ENCODE measurements at places on chromosomes 4 and X.

GRCh38 chrX:39491548-39492297, 606.0 kb downstream of the BCOR start:
- no peak for DNase-seq

GRCh38 chrX:113275804-113276203, 435.2 kb upstream of the AMOT start:
- DNase-seq, result no peak

DNA sequence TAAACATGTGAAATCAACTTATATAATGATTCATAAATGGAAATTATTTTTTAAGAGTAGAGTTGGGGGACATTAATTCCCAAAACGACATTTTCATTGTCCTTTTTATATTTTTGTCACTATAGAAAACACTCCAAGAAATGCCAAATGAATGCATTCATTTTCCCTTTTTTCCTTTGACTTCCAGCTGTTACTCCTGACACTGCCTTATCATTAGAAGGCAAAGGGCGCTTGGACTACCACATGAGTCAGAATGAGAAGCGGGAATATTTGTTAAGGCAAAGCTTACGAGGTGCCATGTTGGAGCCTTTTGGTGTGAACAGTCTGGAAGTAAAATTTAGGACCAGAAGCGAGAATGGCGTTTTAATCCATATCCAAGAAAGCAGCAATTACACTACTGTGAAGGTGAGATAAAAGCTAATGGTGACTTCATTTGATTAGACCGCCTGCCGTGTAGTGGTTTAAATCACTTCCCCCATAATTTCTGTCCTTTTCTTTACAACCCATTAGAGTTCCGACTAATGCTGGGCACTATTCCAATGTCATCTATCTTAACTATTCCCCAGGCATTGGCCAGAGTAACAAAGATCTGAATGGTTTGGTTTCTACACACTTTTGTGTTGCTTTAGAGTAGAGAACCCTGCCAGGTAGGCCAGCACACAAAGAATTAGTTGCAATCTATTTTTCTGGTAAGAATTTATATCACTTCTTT, 166.7 kb downstream of the FAT4 start:
- DNase-seq, result no peak

GRCh38 chr4:99383833-99384392, 31.4 kb upstream of the ADH1C start:
- DNase-seq, result no peak

Data from NCI-H774 (cell line).